CD4-positive, alpha-beta T cell treated with Interleukin-10 for 1 hour (primary cell): ENCODE measurements at places on chromosomes 2 and 18.

GRCh38 chr2:32755666-32756065 is 127.8 kb downstream of the TTC27 start:
- DNase-seq: no peak

DNA sequence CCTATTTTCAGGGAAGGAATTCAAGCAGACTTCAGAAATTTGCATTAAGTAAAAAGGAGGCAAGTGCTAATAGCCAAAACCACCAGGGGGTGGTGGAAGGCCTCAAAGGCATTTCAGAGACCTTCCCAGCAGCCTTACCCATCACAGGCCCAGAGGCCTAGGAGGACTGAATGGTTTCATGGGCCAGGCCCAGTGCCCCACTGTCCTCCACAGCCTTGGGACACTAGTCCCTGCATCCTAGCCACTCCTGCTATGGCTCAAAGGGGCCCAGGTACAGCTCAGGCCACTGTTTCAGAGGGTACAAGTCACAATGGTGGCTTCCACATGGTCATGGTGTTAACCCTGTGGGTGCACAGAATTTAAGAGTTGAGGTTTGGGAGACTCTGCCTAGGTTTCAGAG is 58.6 kb upstream of the CHAC2 start:
- no peak for DNase-seq

DNA sequence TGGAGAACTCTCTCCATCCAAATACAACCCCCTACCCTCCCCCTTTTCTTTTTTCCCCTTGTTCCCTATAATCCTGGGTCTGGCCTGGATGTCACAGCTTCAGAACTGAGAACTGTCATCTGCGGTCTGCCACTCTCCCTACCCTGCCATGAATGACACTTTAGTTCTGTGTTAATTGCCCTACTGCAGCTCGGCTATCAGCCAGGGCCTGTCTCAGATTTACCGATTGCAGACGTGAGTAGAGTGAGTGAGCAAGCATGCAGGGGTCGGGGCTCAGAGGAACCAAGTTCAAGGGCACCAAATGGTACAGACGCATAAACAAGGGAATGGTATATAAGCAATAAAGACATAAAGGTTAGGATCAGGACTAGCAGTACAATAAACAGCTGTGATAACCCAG is 967.8 kb downstream of the BCL11A start:
- DNase-seq: no peak

GRCh38 chr2:21395366-21395765 is 271.6 kb downstream of the TDRD15 start:
- no peak for DNase-seq

- no peak for DNase-seq
These were observed 122.8 kb upstream of the PXDN start for GRCh38 chr2:1867141-1867540.
